NCI-H460 (cell line): ENCODE measurements at places on chromosomes 6 and 20. TPM values are rescaled to one million over a fixed set of nuclear protein-coding genes. Genes with fewer than 3 reads are reported as not detected.

Gene MYO6
- total RNA-seq, result 7.1 and 7.8 TPM in 2 replicates

Gene PRKN
- 14.9 and 20.4 TPM in 2 replicates for total RNA-seq

Gene FAM209A
- total RNA-seq, result 0.17 and 0.29 TPM in 2 replicates

Gene RNF39
- not detected in 2 replicates for total RNA-seq

Gene EPHA7
- 0.02 and 0.06 TPM in 2 replicates for total RNA-seq

Gene FYN
- total RNA-seq, result 1.1 and 3.7 TPM in 2 replicates

Gene PHACTR1
- total RNA-seq, result not detected in 2 replicates

DNA sequence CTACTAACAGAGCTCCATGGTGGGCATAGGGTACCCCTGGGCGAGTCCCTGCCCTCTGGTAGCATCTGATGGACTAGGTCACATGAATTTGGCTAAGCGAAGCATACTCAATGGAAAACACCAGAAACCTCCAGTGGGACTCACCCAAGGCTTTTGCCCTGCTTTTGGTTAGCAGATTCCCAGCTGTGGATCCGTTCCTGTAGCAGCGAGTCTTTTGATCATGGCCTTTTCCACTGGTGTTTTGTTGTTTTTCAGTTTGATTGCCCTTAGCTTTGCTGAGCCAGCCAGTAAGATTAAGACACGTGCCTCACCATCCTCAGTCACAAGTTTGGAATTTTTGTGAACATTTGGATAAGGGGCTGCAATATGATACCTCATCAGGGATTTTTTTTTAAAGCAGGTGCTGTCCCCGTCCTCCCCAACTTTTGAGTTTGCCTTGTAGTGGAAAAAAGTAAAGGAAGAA lies 8.0 kb downstream of the TNFAIP3 start:
- no peak for DNase-seq

DNA sequence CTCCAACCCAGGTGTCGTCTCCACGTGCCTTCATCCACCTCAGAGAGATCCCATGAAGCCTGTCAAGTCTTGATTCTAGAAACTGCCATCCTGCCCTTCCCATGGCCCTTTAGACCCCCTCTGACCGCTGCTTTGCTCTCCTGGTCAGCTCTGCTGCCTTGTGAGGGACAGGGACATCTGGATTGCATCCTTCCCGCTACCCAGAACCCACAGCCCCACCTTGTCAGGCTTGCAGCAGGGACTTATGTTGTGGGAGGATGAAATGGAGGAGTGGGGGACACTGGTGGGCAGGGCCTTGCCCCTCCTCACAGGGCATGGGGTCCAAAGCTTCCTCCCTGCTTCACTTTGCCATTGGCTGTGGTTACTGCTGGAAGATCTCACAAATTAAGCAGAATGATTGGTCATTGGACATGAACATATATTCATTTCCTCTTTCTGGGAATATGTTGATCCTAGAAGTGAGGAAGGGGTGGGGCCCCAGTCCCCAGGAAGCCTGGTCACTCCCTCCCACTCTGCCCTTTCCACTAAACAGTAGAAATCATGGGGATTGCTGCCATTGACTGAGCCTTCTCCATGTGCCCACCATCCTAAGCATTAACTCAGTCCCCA lies 4.5 kb downstream of the GLP1R start:
- DNase-seq, result no peak

- DNase-seq, result no peak
These were observed 620.1 kb downstream of the COL12A1 start for GRCh38 chr6:74585753-74586152.

DNA sequence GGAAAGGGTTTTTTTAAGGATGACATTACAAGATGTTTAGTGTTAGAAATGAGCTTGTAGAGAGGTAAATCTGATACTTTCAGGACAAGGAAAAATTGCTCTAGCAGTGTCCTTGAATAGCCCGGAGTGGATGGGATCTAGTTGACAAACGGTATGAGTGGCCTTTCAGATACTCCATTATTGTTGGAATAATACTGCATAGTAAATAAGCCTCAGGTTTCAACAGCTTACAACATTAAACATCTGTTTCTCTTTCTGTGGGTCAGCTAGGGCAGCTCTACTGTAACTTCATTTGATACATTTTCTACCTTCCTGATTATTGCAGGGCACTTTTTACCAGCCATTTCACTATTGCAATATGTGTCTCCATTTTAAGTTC lies 118.0 kb downstream of the B3GAT2 start:
- no peak for DNase-seq

DNA sequence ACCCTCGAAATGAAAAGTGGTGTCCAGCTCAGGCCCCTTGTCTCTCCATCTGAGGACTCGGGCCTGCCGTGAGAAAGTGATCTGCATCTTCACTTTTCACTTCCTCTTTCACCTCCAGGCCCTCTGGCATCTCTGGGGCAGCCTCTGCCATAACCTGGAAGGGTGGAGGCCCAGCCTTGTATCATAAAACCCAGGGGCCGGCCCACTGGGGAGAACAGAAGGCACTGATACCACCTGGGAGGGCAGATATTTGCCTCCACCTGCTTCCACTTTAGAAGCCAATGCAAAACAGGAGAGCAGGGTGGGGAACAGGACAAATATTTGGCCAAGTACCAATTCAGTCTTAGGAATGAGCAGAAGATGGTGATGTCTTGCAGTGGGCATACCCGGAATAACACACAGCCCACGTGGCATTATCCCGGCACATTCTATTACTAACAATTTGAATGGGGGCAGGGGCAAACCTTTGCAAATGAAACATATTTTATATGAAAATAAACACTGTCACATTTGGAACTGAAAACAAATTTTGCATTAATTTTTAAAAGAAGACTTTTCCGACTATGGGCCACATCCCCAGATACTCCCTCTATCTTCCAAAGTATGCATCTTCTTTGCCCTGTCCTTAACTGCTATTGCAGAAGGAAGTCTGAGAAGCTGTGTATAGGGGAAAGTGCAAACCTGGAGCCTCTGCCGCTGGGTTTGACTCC lies 69.2 kb upstream of the TBC1D7 start:
- no peak for DNase-seq

DNA sequence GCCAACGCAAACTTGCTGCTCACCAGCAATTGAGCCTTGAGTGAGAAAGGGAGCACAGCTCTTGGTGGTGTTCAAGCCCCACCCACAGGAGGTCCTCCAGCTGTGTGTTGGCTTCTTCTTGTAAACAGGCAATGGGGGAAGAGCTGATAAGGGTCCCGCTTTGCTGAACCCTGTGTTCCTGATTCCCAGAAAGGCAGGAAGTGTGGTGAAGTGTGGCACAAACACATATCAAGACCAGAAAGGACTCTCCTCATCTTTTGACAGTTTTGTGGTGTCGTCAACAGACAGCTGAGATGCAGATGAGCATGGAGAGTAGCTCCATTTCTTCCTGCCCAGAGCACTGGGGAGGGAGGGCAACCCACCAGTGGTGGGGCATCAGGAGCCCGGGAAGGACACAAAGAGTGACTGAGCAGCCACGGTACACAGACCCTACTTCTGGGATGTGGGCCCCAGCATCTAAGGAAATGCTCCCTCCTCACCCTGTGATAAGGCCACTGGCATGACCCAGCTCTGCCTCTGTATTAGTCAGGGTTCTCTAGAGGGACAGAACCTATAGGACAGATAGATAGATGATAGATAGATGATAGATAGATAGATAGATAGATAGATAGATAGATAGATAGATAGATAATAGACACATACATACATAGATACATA lies 188.9 kb upstream of the TAB2 start:
- DNase-seq, result no peak

DNA sequence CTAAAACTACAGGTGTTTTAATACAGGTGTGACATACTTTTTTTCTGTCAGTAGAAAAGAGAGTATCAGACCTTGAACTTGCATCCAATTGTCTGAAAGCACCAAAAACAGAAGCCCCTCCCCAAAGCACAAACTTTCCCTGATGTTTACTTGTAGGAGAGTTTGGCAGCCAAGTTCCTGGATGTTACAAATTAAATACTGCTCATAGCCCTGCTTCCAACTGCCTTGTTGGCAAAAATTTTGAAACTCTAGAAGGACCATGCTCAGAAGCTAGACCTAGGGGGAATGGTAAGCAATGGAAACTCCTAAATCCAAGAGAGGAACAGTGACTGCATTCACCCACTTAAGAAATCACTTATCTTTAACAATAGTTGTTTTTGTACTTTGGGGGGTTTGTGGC lies 17.0 kb upstream of the ARG1 start:
- DNase-seq, result no peak

DNA sequence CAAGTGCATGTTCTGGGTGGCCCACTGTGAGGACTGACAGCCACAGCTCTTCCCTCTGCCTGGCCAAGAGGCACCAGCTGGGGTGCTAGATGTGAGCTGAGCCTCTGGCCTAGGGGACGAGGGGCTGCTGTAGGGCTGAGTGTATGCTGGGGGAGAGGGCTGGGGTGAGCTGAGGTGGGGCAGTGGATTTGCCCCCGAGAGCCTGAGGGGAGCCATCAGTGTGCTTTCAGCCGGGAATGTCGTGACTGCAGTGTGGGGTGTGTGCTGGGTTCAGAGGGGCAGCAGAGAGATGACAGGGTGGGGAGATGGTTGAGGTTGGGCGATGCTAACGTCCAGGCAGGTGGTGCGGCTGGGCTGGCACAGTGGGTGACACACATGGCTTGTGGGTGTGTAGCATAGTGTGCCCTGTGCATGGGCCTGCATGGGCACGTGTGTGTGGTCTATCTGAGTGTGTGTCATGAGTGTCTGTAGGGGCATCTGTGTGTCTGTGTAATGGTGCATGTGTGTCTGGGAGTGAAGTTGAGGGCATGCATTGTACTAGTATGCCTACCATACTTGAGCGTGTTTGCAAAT lies 46.0 kb upstream of the BLCAP start:
- no peak for DNase-seq
